ENCODE measurements at places on chromosomes 3 and 15. TPM values are rescaled to one million over a fixed set of nuclear protein-coding genes. Genes with fewer than 3 reads are reported as not detected.

DNA sequence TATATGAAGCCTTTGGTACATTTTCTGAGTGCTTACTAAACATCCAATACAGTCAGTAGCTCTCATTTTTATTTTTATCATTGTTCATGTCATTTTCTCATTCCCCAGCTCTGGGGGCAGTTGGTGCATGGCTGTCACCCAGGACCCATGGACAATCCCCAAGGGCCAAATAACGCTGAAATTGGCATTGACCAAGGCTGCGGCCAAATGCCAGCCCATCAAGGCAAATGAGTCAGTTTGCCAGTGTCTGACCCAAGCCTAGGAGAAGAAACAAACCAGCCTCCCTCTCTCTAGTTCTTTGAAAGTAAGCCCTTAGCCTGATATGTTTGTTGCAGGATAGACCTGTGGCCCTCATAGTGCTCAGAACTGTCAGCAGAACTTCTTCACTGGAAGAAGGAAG is 219.2 kb downstream of the THSD4 start:
- H3K4me3 ChIP-seq: no peak overlapping the region
- no peak for DNase-seq
- no peaks in the 10 kb centered on the region for H3K27me3 ChIP-seq
- no peaks in the 10 kb centered on the region for H3K36me3 ChIP-seq
- peaks cover 30% of the 10 kb centered on the region for H3K4me1 ChIP-seq
- H3K27ac ChIP-seq: no peak overlapping the region

DNA sequence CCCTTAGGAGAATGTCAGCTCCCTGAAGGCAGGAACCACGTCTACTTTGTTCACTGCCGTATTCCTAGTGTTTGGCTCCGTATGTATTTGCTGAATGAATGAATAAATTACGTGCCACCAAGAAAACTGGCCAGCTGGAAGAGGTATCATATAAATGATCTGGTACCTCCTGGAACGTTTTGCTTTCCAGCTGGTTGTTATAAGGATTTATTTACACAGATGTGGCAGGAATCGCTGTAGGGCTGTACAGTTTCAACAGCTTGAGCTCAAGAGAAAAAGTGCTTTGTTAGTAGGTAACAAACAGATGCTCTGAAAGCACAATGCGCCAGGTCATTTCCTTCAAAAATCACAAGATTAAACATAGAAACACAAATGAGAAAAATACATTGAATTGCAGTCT is 108.8 kb upstream of the ATP2B2 start:
- H3K27me3 ChIP-seq: no peaks in the 10 kb centered on the region
- no peaks in the 10 kb centered on the region for H3K36me3 ChIP-seq
- no peak overlapping the region for H3K27ac ChIP-seq
- no peaks in the 10 kb centered on the region for H3K4me1 ChIP-seq
- H3K4me3 ChIP-seq: no peak overlapping the region

DNA sequence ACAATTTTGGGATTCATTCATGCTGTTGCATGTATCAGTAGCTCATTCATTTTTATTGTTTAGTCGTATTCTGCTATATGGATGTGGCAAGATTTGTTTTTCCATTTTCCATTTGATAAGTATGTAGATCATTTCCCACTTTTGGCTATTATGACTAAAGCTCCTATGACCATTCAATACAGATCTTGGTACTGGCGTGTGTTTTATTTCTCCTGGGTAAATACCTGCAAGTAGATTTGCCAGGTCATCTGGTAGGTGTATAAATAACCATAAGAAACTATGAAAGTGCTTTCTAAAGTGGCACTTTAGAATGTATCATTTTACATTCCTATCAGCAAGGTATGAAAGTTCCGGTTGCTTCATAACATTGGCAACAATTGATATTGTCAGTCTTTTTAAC is 124.6 kb downstream of the TNIK start:
- peaks cover 26% of the 10 kb centered on the region for H3K4me1 ChIP-seq
- H3K27ac ChIP-seq: peak overlapping the region; percentile 83
- H3K27me3 ChIP-seq: no peaks in the 10 kb centered on the region
- H3K4me3 ChIP-seq: no peak overlapping the region
- DNase-seq: no peak

- DNase-seq: no peak
- H3K4me1 ChIP-seq: no peaks in the 10 kb centered on the region
- no peak overlapping the region for H3K4me3 ChIP-seq
- H3K36me3 ChIP-seq: no peaks in the 10 kb centered on the region
Measured at GRCh38 chr3:140292684-140293083, 357.7 kb downstream of the CLSTN2 start.

- H3K36me3 ChIP-seq: no peaks in the 10 kb centered on the region
- H3K27ac ChIP-seq: no peak overlapping the region
- H3K4me3 ChIP-seq: no peak overlapping the region
- H3K4me1 ChIP-seq: no peaks in the 10 kb centered on the region
- H3K27me3 ChIP-seq: no peaks in the 10 kb centered on the region
Measured at GRCh38 chr15:97745481-97746071, 214.9 kb upstream of the ARRDC4 start.

GRCh38 chr3:153399636-153400035 is 237.6 kb downstream of the RAP2B start:
- DNase-seq: no peak
- H3K4me1 ChIP-seq: no peaks in the 10 kb centered on the region
- no peaks in the 10 kb centered on the region for H3K36me3 ChIP-seq
- H3K27ac ChIP-seq: no peak overlapping the region
- H3K27me3 ChIP-seq: no peaks in the 10 kb centered on the region

DNA sequence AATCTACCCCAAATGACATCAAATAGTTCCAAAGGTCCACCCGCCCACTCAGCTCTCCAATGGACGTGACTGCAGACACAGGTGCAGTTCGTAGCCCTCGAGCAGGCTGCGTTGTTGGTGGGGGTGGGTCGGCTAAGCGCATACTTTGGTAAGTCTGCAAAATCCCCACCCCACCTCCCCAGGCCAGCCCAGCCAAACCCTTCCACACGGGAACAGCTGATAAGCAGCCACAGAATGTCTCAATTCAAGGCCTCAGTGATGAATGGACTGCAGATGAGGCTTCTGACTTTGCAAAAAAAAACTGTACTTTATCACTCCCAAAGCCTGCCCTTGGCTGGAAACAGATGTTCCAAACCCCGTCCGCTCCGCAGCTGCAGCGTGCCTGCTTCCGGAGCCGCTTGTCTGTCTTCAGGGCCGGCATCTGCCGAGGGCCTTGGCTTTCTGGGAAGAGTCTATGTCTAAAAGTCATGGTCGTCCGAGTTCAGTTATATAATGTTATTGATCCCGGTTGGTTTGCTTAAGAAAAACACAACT is 38.2 kb downstream of the PCSK6 start:
- peak; percentile 45 for DNase-seq
- H3K36me3 ChIP-seq: no peaks in the 10 kb centered on the region
- H3K27ac ChIP-seq: no peak overlapping the region
- no peaks in the 10 kb centered on the region for H3K27me3 ChIP-seq
- H3K4me3 ChIP-seq: no peak overlapping the region

- H3K4me3 ChIP-seq: no peak overlapping the region
- H3K36me3 ChIP-seq: no peaks in the 10 kb centered on the region
- no peak overlapping the region for H3K27ac ChIP-seq
- H3K4me1 ChIP-seq: peaks cover 25% of the 10 kb centered on the region
Measured at GRCh38 chr3:8441969-8442559, 59.6 kb upstream of the LMCD1 start.

- no peak for DNase-seq
- H3K4me1 ChIP-seq: no peaks in the 10 kb centered on the region
- H3K27ac ChIP-seq: no peak overlapping the region
- no peak overlapping the region for H3K4me3 ChIP-seq
Measured at GRCh38 chr15:40637221-40637745, 43.2 kb downstream of the KNL1 start.

DNA sequence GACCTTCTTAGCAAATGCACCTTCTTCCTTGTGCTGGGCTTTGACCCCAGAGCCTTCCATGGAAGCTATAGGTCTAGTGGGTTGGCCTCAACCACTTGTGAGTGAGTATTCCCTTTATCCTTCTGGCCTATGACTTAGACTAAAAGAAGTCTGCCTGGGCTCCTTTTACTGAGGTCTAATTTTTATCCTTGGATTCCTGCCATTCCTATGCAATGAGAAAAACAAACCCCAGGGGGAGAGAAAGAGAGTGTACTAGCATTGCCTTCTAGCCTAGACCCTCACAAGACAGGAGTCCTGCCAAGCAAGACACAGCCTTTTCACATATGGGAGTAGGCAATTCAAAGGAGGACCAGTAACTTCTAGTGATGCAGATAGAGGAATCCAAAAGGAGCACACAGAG is 155.4 kb downstream of the PPM1L start:
- no peaks in the 10 kb centered on the region for H3K36me3 ChIP-seq
- no peaks in the 10 kb centered on the region for H3K4me1 ChIP-seq
- no peak overlapping the region for H3K4me3 ChIP-seq
- H3K27ac ChIP-seq: no peak overlapping the region

GRCh38 chr3:62101488-62101887 is 271.9 kb downstream of the FEZF2 start:
- H3K4me1 ChIP-seq: no peaks in the 10 kb centered on the region
- H3K27me3 ChIP-seq: no peaks in the 10 kb centered on the region
- no peaks in the 10 kb centered on the region for H3K36me3 ChIP-seq
- DNase-seq: no peak

DNA sequence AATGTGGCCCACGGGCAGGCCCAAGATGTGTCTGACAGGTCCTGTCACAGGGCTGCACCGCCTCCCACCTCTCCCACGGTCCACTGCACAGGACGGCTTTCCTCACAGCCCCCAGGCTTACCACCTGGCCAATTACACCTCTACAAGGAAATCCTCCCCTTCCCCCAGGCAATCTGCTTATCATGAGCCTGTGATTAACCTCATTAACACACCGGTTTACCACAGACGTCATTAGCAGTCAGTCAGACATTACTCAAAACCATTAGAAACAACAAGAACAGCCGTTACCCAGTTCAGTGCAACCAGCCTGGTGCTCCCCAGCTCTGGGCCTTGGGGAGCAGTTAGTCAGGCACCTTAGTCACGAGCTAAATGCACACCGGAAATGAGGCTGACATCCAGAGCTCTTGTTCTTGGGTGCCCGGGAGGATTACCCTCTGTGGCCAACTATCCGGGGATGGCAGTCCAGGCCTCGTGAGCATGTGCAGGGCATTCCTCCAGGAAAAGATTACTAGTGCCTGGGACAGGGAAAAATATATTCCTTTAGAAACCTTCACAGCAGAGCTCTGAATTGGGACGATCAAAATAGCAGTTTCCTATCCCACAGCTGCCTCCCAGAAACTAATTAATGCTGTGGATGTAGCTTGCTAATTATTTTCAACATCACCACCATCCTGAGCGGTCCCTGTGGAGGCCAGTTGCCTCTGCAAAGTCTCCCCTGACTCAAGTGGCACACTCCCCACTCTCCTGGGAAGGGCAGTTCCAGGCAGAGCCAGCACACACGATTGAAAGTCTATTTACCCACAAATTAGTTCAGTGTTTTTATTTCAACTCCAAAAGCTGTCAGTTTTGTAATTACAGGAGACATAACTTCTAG is 117.4 kb upstream of the ZBED2 start:
- H3K27ac ChIP-seq: no peak overlapping the region
- peaks cover 7% of the 10 kb centered on the region for H3K36me3 ChIP-seq
- H3K4me3 ChIP-seq: no peak overlapping the region
- H3K27me3 ChIP-seq: no peaks in the 10 kb centered on the region

DNA sequence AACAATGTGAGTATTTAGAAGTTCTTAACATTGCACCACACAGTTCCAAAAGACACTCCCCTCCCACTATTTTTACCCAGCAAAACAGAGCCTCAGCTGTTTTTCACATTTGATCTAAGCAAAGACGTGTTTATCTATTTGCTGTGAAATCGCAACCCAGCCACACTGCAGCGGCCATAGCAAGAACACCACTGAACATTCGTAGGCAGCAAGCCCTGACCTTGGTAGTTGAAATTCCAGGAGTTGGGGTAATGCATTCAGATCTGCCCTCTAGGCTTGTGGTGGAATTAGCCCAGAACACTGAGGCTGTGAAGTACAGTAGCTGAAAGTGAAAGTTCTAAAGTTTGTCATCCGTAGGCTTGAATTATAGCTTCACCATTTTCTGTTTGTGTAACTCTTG is 17.1 kb upstream of the SLC24A5 start:
- no peak overlapping the region for H3K27ac ChIP-seq
- no peak overlapping the region for H3K4me3 ChIP-seq
- DNase-seq: no peak

- H3K27ac ChIP-seq: peak overlapping the region; percentile 85
- H3K27me3 ChIP-seq: no peaks in the 10 kb centered on the region
- H3K4me3 ChIP-seq: no peak overlapping the region
- no peaks in the 10 kb centered on the region for H3K36me3 ChIP-seq
- H3K4me1 ChIP-seq: peaks cover 38% of the 10 kb centered on the region
Measured at GRCh38 chr3:71208211-71209095, 375.1 kb downstream of the FOXP1 start.

DNA sequence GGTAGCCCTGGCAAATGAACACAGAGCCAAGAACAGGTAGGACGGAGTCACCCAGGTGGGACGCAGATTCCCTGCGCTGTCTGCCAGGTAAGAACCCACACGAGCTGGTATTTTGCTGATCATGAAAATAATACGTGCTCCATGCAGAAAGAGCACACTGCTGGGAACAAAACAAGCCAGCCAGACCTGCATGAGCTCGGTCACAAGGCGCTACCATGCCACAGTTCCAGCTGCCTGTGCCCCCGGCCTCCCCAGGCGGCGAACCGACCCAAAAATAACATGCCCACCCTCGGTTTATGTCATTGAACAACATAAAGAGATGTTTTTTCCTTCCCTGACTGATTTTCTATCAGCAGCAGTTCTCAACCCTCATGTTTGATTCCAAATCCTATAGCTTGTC is 25.8 kb downstream of the CYFIP1 start:
- no peaks in the 10 kb centered on the region for H3K27me3 ChIP-seq
- peaks cover 4% of the 10 kb centered on the region for H3K36me3 ChIP-seq
- H3K4me3 ChIP-seq: no peak overlapping the region
- no peaks in the 10 kb centered on the region for H3K4me1 ChIP-seq
- no peak overlapping the region for H3K27ac ChIP-seq

GRCh38 chr3:61138401-61138800 is 112.9 kb downstream of the FHIT start:
- no peak for DNase-seq
- H3K4me1 ChIP-seq: no peaks in the 10 kb centered on the region
- H3K36me3 ChIP-seq: no peaks in the 10 kb centered on the region
- no peak overlapping the region for H3K4me3 ChIP-seq

GRCh38 chr3:60841355-60841754 is 409.9 kb downstream of the FHIT start:
- no peaks in the 10 kb centered on the region for H3K36me3 ChIP-seq
- DNase-seq: no peak
- no peaks in the 10 kb centered on the region for H3K4me1 ChIP-seq
- H3K27ac ChIP-seq: no peak overlapping the region
- H3K27me3 ChIP-seq: no peaks in the 10 kb centered on the region

The HRG gene
- 0.04 TPM for polyA plus RNA-seq

The NPAP1 gene
- polyA plus RNA-seq: 0.36 TPM

The PLCL2 gene
- 10.2 TPM for polyA plus RNA-seq

The EPHB3 gene
- polyA plus RNA-seq: 9.3 TPM

The NOX5 gene
- 0.16 TPM for polyA plus RNA-seq

The GABRR3 gene
- not detected for polyA plus RNA-seq

The GPR27 gene
- 2.6 TPM for polyA plus RNA-seq

The IL17RD gene
- 5.0 TPM for polyA plus RNA-seq

The RARRES1 gene
- 111 TPM for polyA plus RNA-seq

The ARIH2 gene
- 78.4 TPM for polyA plus RNA-seq

The PRR20G gene
- polyA plus RNA-seq: not detected
